ENCODE measurements at places on chromosomes 6 and 20.

GRCh38 chr20:53281557-53282117 lies 309.5 kb downstream of the TSHZ2 start:
- DNase-seq, result no peak

DNA sequence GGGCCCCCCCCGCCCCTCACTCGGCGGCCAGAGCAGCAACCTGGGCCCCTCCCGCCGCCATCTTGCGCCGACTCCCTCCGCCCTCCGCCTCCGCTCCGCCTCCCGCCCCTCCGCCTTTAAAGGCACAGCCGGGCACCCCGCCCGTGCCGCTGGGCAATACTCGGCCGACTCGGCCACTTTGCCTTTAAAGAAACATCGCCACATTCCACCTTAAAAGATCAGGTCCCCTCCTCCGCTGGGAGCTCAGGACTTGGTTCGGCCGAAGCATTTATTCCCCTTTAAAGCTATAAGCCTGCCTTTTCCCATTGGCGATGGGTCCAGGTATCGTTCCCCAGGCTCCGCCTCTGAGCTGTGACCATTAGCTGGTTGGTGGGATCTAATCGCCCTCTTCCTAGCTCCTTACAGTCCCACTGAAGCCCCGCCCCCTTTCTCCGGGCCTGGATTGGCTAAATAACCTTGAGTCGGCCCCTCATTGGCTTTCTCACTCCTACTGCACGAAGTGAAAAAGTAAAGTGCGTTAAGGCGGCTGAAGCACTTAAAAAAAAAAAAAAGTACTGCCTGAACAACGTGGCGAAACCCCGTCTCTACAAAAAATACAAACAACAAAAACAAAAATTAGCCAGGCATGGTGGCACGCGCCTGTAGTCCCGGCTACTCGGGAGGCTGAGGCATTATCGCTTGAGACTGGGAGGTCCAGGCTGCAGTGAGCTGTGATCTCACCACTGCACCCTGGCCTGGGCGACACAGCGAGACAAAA lies at the start of gene ZBTB22:
TSS of gene ZBTB22 (minus strand) at position 76 of the 757 bp plus-strand sequence. CDS start 828 bp downstream, outside the sequence.
- peak; percentile 98 for DNase-seq

DNA sequence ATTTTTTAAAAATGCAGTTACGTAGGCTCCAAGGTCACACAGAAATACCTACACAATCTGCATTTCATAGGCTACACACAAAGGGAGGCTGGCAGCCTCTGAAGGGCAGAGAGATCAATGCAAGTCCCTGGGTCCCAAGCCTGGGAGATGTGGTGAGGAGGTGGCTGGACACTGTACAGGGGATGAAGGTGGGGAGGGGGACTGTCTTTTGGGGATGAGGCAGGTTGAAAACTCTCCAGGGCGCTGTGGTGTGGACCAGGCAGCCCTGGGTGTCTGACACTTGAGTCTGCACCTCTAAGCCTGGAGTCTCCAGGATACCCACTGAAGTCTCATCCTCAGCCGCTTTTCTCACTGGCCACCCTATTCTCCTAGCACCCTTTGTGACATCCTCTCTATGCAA lies 24.5 kb downstream of the TXNDC5 start:
- DNase-seq, result no peak

DNA sequence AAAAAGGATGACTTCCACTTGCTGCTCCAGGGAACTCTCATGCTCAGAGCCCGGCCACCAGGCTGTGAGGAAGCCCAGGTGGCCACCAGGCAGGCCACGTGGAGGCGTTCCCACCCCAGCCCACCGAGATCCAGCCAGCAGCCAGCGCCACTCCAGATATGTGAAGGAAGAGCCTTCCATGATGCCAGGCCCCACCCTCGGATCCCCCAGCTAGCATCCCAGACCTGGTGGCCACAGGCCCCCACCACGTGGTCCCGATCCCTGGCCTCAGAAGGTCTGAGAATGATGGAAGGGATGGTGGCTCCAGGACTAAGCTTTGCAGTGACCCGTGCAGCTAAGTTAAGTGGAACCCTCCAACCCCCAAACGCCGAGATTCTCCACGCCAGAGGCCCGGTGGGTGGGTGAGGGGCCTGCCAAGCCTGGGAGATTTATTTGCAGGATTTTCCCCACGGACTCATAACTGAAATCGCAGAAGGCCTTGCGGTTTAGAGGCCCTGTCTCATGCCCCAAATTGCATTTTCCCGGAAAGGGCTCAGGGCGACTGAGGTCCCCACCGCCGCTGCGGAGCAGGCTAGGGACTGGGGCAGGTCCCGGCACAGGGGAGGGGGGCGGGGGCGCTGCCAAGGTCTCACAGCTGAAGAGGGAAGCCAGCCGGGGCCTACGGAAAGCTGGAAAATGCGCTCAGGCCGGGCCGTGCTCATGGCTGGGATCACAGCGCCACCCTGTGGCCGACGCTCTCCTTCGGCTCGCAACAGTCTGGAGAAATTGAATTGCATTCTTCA lies 31.1 kb upstream of the CST7 start:
- peak; percentile 56 for DNase-seq

DNA sequence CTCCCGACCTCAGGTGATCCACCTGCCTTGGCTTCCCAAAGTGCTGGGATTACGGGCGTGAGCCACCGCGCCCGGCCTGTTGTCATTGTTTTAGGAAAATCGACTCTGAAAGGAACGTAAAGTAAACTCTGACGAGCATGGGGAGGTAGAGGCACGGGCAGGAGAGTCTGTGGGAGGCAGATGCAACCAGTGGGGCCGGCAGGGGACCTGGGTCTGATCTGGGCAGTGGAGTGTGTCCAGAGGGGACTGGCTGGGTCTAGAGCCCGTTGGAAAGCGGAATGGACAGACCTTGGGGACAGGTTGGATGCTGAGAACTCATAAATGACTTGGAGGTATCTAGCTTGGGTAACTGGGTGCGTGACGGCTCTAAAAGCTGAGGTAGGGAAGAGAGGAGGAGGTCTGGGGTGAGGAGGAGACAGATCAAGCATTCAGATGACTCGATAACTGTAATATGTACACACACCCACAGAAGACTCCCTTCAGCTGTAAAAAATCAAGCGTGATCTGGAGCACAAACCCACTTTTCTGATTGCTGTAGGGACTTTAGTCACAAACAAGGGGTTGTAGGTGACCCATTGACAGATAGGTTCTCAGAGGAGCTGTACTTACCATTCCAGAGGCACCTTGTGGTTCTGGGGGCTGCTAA lies 22.4 kb downstream of the MANBAL start:
- DNase-seq, result no peak

DNA sequence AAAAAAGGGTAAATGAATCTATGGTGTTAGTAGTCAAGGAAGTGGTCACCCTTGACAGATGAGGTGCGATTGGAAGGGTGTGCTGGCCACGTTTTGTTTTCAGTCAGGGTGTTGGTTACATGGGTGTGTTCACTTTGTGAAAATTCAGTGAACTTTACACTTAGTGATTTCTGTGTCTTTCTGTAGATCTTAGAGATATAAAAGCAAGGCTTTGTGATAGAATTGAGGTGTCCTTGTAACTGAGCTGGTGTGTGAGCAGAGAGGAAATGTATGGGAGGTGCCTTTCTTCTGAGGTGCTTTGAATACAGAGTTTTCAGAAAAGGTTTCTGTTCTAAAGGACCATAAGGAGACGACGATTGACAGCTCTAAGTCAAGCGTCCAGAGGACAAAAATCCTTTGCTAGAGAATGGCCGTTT lies 90.5 kb downstream of the SAMD3 start:
- no peak for DNase-seq

GRCh38 chr6:139778688-139779087 lies 404.2 kb upstream of the CITED2 start:
- DNase-seq, result peak; percentile 35

- no peak for DNase-seq
Measured at GRCh38 chr20:43938017-43938655, 23.5 kb downstream of the TOX2 start.

DNA sequence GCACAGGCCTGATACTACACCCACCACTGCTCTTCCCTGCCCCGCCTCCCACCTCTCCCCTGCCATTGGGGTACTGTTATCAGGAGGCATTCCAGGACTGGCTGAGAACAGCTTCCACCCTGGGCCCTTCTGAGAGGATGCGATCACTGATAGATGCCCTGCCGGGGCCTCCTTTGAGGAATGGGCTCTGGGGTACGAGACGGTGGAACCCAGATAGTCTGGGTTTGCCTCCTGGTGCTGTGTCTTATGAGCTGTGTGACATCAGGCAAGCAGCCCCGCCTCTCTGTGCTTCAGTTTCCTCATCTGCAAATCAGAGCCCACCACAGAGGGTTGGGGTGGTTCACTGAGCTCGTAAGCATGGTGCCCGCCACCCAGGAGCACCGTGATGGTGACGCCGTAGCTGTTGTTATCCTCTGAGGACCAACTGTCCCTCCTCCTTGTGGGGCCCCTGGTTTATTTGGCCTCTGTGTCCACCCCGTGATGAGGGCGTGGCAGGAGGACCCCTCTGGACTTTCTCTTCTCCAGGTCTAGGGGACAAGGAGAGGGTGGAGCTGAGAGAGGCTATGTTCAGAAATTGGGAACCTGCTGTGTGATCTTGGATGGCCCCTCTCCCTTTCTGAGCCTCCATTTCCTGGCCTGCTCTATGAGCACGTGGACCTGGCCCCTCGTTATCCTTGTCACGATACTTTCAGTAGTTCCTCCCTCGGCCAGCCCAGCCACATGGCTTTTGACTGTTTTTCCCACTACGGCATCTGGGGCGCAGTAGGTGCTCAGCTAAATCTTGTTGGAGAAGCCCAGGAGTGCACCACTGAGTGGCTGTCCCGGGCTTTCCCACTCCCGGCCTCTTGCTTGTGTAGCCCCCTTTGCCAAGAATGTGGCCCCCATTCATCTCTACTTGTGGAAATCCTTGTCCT lies 18.3 kb downstream of the SRC start:
- DNase-seq, result no peak

DNA sequence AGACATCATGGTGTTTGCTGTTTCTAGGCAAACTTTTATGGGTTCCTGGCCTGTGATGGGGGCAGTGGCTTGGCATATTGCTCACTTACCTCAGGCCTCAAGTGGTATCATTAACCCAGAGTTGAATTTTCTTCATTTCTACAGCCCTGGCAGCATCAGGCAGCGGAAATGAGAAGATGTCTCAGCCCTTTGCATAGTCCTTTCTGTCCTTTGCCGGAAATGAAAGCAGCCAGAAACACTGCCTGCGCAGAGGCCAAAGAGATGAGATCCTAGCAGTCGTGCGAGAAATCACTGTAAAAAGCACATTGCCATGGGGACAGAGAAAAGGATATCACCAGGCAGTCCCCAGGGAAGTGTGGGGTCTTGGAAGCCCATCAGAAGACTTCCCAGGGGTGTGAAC lies 37.4 kb upstream of the KCNG1 start:
- DNase-seq, result no peak

GRCh38 chr6:123215211-123215610 lies 219.2 kb downstream of the CLVS2 start:
- DNase-seq, result no peak

DNA sequence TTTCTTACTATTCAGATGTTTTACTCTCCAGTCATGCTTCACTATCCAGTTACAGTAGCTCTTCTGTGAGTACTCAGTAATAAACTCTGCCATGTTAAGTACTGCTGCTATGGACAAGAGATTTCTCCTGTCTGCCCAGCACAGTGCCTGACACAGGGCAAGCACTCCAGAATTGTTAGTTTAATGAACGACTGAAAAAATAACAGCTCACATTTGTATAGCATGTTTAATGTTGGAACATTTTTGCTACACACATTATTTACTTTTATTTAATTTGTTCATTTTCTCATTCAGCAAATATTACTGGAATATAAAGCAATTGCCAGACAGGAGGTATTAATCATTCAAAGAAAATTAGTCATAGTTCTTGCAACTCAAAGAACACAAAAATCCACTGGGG lies 142.6 kb upstream of the HMGN3 start:
- peak; percentile 54 for DNase-seq

GRCh38 chr6:160388922-160389321 lies 40.7 kb downstream of the SLC22A3 start:
- peak; percentile 82 for DNase-seq

DNA sequence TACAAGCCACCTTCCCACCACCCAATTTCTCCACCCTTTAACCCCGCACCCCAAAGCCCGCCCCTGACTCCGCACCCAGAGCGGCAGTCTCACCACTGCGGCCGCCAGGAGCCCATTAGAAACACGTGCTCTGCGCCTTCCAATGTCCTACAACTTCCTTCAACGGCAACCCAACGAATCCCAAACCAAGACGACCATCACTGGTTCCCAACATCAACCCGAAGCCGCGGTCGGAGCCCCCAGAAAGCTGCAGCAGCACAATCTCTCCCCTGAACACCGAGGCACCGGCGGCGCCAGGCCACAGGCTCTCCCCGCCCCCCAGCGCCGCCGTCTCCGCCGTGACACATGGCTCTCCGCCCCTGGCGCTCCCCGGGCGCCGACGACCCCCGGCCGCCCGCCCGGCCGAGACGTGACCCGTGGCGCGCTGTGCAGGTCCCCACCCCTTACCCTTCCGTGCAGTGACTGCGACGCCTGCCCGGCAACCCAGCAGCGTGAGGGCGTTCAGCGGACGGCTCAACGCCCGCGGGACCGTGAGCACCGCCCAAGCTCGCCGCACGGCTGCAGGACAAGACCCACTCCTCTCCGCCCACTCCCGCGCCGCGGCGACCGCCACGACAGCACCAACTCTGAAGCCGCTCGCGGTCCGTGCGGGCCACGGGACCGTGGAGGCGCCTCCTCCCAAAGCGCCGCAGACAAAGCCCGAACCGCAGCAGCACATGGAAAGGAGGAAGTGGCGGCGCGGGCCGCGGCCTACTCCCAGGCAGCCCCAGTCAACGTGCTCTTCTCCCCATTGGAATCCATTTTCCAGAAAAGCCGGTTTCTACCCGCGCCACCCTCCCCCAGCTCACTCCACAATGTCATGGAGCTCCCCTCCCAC lies 551 bp downstream of the SYNCRIP start:
- peak; percentile 36 for DNase-seq

- DNase-seq, result peak; percentile 80
Measured at GRCh38 chr6:16352258-16352635, 113.9 kb downstream of the GMPR start.

- no peak for DNase-seq
Measured at GRCh38 chr6:16727996-16728395, 33.3 kb downstream of the ATXN1 start.

GRCh38 chr6:130355572-130355971 lies 10.2 kb upstream of the TMEM200A start:
- no peak for DNase-seq

All from fibroblast of mammary gland (primary cell).